ENCODE measurements at places on chromosomes 12 and 14.

GRCh38 chr12:54282949-54283593 lies 2.5 kb downstream of the HNRNPA1 start:
- no peak for DNase-seq

DNA sequence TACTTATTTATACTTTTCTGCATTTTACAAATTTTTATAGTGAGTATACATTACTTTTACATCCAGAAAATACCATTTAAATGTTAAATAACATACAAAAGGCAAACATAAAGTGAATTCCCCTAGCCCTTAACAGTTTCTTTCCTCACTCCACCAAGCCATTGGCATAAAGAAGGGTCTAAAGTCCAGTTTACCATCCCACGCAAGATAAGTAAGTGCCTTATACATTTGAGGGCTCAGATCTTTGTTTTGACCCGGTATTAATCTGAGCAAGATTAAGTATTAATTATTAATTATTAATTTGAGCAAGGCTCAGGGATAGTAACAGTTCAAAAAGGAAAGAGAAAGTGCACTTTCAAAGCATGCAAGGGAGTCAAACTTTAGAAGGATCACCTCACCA lies 182.9 kb downstream of the DICER1 start:
- DNase-seq = no peak

GRCh38 chr12:72285861-72286260 lies 13.7 kb downstream of the TRHDE start:
- DNase-seq = no peak

DNA sequence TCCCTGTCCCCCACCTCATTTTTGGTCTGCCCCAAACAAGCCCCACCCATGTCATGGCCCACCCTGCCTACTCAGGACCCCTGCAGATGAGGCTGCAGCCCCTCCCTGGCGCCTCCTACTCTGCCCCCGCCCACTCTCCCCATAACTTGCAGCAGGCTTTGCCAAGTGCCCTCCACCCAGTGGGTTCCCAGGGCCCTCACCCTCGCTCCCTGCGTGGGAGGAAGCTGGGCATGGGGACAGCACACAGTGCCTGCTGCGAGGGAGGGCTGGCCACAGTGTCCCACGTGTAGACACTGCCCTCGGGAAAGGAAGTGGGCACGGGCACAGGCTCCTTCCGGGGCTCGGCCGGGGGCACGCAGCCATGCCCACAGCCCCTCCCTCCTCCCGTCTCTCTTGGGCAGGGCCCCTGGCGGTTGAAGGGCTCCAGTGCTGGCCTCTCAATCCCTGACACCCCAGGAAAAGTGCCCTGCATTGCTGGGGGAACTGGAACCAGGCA lies 9.4 kb downstream of the AKT1 start:
- no peak for DNase-seq

- no peak for DNase-seq
Measured at GRCh38 chr14:58215191-58215914, 15.4 kb downstream of the ACTR10 start.

- DNase-seq = no peak
Measured at GRCh38 chr14:25843481-25844470, 754.1 kb downstream of the NOVA1 start.

DNA sequence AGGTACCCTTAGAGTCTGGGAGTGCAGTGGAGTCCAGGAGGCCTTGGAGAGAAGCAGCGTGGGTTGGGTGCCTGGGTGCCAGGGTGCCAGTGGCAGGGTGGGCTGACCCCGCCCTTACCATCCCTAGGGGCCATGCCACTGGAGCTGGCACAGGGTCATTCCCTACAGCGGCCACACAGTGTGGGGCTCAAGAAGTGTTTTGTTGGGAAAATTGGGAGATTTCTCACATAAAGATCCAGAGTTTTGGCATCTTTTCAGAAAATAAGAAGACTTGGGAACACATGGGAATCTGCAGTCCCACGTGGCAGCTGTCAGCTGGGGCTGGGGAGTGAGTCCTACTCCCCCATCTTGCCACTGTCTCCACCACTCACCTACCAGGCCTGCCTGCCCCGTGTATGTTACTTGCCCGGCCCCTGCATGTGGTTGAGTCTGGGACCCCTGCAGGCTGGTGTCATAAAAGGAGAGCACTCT lies 4.2 kb downstream of the VASH1 start:
- DNase-seq = no peak

DNA sequence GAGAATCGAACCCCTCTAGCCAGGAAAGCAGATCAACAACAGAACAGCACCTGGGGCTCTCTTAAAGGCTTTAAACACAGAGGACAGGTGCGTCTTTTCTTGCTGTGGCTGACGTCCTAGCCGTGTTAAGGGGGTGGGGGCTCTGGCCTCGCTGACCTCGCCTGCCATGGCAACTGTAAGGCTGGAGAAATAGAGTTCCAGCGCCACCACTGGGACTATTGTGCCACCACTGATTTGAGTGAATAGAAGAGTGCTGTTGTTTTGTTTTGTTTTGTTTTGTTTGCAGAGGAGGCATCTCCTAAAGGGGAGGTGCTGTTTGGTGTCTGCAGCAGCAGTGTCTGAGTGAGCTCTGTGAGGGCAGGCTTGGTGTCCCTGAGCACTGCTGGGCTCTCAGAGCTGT lies 34.2 kb upstream of the PRMT8 start:
- no peak for DNase-seq

- DNase-seq = no peak
Measured at GRCh38 chr14:46377305-46377704, 274.3 kb downstream of the RPL10L start.

DNA sequence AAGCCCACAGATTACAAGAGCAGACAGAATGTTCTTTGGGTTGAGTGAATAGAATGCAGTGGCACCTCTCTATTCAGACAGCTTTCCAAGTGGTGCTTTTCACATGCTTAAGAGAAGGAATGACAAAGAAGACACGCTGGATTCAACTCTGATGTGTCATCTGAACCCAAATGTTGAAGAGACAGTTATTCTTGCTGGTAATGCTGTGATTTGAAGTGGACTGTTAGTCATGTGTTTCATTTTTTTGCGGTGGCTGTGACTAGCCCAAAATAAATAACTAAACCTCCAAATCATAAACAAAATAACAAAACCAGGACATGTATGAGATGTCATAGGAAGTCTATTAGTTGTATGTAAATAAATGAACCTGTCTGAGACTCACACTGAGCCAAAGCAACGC lies 391.8 kb upstream of the PRICKLE1 start:
- DNase-seq = no peak

DNA sequence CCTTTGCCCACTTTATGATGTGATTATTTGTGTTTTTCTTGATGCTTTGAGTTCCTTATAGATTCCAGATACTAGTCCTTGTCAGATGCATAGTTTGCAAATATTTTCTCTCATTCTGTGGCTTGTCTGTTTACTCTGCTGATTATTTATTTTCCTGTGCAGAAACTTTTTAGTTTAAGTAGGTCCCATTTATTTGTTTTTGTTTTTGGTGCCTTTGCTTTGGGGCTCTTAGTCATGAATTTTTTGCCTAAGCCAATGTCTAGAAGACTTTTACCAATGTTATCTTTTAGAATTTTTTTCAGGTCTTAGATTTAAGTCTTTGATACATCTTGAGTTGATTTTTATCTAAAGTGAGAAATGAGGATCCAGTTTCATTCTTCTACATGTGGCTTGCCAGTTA lies 667.3 kb downstream of the SLC16A7 start:
- DNase-seq = no peak

DNA sequence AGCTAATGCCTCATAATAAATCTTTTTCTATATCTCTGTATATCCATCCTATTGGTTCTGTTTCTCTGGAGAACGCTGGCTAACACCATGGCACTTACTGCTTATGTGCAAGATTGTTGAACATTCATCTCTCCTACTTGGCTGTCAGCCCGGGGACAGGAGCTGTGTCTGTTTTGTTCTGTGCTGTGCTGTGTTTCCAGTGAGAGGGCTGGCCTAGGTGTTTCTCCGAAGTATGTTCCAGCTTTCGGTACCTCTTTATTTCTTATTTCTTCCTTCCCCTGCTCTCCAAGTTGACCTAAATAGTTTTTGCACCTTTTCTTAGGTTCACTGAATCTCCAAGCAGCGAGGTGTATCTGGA lies 18.8 kb upstream of the NR4A1 start:
- no peak for DNase-seq

DNA sequence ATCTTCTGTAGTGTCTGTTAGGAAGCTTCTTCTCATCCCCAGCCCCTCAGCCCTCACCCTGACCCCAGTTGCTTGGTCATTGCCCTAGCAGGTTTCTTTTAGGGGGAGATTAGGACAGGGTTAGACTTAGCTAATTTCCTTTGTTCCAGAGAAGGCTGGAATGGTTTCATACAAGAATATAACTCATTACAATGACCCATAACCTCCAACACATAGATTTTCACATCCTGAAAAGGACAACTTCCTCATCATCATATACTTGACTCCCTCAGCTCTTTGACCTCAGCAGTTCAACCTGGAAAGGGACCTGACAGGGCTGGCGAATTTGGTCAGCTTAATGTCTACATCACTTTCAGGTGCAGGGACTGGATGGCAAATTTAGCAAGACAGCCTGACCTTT lies 8.0 kb upstream of the BHLHE41 start:
- no peak for DNase-seq

DNA sequence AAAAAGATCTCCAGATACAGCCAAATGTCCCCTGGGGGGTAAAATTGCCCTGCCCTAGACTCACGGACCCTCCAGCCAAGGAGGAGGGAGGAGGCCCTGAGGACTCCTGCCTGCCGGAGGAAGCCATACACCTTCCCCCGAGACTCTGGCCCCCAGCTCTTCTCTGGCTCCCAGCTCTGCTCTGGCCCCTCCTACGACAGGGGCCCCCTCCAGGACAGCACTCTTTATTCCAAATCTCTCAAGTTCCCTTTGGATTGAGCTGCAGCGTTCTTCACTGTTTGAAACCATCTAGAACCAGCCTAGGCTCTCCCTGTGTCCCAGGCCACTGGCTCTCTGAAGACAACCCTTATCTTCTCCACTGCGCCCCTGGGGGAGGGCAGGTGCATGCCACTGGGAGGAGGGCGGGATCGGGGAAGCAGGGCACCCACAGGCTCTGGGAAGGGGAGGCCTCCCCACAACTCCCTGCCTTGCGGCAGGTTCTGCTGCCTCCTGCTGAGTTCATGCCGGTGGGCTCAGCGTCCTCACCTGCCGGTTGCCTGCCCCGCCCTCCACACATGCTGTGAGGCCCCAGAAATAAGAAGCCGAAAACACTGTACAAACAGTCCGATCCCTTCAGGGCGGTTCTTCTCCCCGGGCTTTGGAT lies 112.7 kb downstream of the DICER1 start:
- DNase-seq = no peak

GRCh38 chr12:28645891-28646290 lies 455.6 kb downstream of the CCDC91 start:
- no peak for DNase-seq

- DNase-seq = no peak
Measured at GRCh38 chr12:76020731-76021672, 10.6 kb downstream of the PHLDA1 start.

DNA sequence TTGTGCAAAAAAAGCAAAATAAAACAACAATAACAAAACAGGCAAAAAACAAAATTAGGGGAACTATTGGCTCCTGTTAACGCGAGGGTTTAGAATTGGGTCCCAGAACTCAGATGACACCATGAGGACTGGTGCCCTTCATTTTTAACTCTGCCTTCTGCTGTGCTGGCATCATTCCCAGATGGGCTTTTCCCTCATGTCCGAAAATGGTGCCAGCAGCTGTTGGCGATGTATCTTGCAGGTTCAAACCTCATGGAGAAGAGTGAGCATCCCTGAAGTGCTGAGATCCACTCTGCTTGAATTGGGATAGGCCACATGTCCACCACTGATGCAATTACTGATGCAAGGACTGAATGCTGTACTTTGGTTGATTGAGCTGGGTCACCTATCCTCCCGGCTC lies 61.1 kb downstream of the MYRFL start:
- DNase-seq = no peak

GRCh38 chr12:3304436-3305165 lies 186.4 kb upstream of the PRMT8 start:
- DNase-seq = no peak

- no peak for DNase-seq
Measured at GRCh38 chr12:46523446-46523845, 150.9 kb upstream of the SLC38A2 start.

DNA sequence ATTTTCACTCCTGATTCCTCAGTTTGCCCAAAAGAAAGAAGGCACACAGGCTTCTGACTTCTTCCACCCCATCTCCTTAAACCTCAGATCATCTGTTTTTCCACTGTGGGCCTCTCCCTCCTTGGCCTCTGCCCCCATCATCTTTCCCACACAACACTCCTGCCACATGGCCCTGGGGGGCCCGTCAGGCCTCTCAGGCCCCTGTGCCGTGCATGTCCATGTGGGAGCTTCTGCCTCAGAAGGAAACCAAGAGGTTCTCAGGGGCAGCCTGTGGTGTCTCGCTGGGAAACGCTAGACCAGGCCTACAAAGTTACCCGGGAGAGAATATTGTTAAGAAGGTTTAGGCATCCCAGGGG lies 8.0 kb downstream of the KLHL33 start:
- no peak for DNase-seq

DNA sequence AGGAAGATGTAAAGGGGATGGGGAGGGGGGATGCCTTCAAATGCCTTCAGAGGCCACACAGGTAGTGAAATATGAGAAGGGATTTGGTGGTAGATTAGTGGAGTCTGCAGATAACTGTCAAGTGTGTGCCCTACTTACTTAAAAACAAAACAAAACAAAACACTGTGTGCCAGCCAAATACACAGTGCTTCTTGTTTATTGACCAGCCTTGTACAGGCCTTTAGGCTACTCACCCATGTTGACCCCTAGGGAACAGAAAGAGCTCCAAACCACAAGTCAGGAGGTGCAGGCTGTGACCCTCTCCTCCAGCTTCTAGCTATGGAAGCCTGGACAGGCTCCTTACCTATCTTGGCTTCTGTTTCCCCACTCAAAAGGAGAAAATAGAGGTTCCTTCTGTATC lies 562.0 kb downstream of the ETNK1 start:
- DNase-seq = no peak

DNA sequence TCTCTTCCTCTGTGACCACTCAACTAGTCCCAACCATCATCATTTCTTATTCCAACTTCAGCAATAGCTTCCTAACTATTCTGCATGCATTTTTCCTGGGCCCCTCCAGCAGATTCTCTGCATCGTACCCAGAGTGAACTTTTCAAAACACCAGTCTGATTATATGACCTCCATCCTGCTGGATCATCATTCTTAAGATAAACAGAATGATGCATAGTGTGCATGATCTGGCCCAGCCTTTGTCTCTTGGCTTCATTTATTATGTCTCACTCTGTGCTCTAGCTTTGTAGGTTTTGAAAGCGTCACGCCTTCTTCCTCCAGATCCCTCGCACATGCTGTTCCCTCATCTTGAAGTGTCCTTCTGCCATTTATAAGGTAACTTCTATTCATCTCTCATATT lies 46.3 kb upstream of the SLC38A4 start:
- no peak for DNase-seq
